Stimulated activated CD4-positive, alpha-beta T cell treated with anti-CD3 and anti-CD28 coated beads, Interleukin-4, amount 100 ng/mL, for 48 hours (primary cell): ENCODE measurements at places on chromosomes 5 and 9.

GRCh38 chr5:135999406-136000139, 29.2 kb upstream of the TGFBI start:
- no peak for DNase-seq

GRCh38 chr5:173925449-173926071, 37.4 kb downstream of the CPEB4 start:
- no peak for DNase-seq

DNA sequence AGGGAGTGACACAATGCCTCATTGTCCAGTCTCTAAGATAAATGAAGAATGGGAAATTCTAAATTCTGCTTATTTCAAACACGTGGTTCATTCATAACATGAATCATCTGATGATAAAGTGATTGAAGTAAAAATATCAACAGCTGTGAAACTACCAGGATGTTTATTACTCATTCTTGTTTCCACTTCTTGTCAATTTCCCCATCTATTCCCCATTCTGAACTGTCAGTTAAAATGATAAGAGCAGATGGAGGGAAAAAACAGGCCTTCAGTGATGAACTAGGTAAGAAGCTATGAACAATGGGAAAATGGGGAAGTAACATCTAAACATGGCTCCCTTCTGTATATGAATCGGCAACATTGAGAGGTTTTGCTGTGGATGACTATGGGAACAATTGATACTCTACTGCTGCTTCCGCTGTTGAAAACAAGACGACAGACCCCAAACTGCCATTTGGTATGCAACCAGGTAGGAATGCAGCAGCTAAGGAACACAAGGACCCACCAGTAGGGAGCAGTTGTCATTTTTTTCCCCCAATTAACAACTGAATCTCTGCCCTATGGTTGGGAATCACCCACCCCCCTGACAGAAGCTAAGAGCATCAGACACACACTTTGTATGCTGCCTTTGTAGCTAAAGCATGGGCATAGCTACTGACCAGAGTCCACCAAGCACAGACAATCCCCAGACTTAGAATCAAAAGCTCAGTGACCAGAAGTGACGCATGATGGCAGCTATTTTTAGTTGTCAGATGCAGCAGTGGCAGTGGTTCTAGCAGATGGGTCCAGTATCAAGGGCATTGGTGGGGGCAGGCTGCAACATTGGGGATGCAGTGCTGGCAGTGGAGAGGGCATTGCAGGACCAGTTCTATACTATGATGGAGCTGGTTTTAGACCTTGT, 52.9 kb upstream of the ZNF366 start:
- DNase-seq: no peak

- no peak for DNase-seq
Observed at GRCh38 chr9:121021301-121021700, 28.8 kb downstream of the C5 start.
